ENCODE measurements at places on chromosomes 7 and 10.

GRCh38 chr10:102967123-102967522 is 49.0 kb downstream of the CNNM2 start:
- no peak for DNase-seq

- DNase-seq: no peak
Observed at GRCh38 chr7:45114926-45115325, 3.4 kb upstream of the TBRG4 start.

GRCh38 chr10:43610636-43611035 is 4.4 kb downstream of the ZNF485 start:
- no peak for DNase-seq

GRCh38 chr7:75584354-75584753 is 92.2 kb downstream of the SPDYE5 start:
- no peak for DNase-seq

GRCh38 chr10:23695825-23696420 is 257.0 kb downstream of the OTUD1 start:
- no peak for DNase-seq

GRCh38 chr7:49333180-49333881 is 409.0 kb downstream of the CDC14C start:
- DNase-seq: no peak

DNA sequence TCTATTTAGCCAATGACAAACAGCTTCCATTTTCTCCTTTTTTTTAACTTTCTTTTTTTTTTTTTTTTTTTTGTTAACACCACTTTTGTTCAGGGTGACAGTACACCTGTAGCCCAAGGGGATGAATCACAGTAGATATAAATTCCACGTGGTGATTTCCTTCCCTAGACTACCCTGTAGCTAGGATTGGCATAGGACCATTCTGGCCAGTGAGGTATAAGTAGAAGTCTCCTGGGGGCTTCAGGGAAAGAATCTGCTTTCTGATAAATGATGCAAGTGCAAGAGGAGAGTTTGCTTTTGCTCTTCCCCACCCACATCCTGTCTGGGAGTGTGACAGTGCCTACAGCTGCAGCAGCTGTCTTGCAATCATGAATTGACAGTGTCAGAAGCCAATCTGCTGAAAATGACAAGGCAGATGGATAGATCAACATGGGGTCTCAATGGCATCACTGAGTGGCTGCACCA is 63.2 kb upstream of the TOMM7 start:
- no peak for DNase-seq

- no peak for DNase-seq
Observed at GRCh38 chr7:2729893-2730716, 42.1 kb downstream of the AMZ1 start.

DNA sequence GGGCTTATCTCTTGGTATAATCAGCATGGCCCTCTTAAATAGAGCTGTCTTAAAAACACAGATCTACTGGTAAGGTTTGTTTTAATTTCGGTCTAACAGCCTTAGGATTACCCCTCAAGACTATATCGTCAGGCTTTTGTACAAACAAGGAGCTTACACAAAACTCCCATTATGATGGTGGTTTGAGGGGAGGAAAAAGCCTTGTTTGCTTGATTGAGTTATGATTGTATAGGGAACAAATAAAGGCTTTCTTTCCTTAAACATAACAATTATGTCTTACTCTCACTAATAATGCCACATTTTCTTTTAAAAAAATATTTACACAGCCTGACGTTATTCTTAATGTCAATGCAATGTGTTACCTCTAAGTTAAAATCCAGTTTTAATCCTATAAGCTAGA is 188.8 kb upstream of the TCF7L2 start:
- DNase-seq: no peak

DNA sequence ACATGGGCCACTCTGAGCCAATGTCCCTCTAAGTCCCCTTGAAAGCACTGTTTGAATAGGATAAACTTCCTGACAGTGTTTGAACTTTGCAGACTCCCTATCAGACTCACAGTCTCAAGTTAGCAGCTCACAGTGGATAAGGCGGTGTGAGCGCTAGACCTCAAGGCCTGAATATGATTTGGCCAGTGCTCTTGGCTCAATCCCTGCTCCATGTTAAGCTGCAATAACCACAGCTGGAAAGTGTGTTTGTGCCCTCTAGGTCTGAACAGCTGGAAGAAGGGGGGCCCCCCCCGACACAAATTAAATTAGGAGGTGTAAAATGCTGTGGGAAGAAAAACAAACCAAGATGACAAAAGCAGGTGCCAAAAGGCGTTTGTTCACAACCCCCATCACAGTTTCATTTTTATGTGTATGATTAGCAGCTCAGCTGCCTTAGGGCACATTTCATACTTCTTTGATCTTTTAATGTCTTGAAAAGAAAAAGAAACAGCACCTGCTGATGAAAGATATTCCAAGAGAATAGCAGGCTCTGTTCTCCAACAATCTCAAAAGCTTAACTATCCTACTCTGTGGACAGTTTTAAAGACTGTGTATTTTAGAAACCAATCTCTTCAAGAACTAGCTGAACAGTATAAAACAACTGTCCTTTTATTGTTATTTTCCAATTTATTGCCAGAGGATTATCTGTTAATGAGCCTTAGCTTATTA is 167.6 kb downstream of the SNX13 start:
- no peak for DNase-seq

GRCh38 chr7:150631866-150632864 is at the start of gene GIMAP6:
Gene GIMAP6, minus strand, starts transcription at chr7:150632385. Its CDS starts 2,243 bp downstream, at chr7:150630142.
- no peak for DNase-seq

GRCh38 chr7:11710377-11710776 is 121.6 kb downstream of the THSD7A start:
- DNase-seq: no peak

- DNase-seq: no peak
Observed at GRCh38 chr7:83365746-83366145, 203.1 kb upstream of the PCLO start.

- no peak for DNase-seq
Observed at GRCh38 chr7:30980751-30981150, 17.0 kb downstream of the GHRHR start.

- DNase-seq: no peak
Observed at GRCh38 chr7:3092468-3092867, 48.8 kb upstream of the CARD11 start.

GRCh38 chr7:97601931-97602457 is 129.9 kb upstream of the TAC1 start:
- no peak for DNase-seq

GRCh38 chr10:3783682-3784432 is 1.2 kb downstream of the KLF6 start:
- no peak for DNase-seq

All from NCI-H524 treated with DMSO at 0.1 percent for 48 hours (cell line).